ENCODE measurements at places on chromosomes 7 and 10.

DNA sequence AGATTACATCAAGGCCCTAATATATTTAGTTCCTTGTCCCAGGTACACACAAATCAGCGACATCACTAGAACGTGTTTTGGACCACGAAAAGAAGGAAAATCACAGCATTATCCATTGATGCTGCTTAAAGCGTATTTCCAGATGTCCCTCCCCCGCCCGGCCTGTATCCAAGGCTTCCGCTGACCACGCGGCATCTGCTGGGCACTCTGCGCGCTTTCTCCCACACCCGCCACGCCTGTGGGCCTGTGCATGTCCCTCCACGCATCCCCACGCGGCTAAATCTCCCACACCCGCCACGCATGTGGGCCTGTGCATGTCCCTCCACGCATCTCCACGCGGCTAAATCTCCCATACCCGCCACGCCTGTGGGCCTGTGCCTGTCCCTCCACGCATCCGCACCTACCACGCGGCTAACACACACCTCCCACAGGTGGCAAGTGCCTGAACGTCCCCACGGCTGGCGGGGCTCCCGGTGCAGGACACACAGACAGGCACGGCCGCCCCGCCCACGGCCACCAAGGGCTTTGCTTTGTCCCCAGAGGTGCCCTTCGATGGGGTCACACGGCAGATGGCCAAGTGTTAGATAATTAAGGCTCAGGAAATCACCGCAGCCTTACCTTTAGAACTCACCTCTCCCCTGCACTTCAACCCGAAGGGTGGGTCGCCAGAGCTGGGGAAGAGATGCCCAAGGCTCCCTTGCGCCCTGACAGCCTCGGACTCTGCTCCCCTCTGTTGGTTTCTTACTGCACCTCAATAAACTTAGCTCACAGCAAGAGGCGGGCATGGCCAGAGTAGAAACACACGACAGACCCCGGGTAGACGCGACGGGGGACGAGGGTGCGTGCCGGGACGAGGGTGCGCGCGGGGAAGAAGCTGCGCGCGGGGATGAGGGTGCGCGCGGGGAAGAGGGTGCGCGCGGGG lies 49.5 kb downstream of the DIP2C start:
- peak; percentile 53 for DNase-seq

DNA sequence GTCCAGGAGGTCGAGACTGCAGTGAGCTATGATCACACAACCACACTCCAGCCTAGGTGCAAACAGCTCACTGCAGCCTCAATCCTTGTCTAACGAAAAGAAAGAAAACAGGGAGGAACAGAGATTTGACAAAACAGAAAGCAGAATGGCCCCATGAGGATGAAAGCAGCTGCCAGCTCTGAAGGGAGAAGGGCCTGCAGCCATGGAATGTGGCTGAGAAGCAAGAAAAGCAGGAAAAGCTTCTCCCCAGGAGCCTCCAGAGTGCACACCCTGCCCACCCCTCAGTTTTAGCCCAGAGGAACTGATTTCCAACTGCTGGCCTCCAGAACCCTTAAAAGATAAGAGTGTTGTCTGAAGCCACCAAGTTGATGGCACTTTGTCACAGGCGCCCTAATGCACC lies 13.0 kb downstream of the ESYT2 start:
- no peak for DNase-seq

DNA sequence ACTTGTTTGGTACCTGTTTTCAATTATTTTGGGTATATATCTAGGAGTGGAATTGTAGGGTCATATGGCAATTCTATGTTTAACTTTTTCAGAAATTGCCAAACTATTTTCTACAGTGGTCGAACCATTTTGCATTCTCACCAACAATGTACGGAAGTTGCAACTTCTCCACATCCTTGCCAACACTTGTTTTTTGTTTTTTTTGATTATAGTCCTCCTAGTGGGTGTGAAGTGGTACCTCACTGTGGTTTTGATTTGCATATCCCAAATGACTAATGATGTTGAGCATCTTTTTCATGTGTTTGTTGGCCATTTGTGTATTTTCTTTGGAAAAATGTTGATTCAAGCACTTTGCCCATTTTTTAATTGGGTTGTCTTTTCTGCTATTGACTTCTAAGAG lies 122.1 kb downstream of the RPS24 start:
- DNase-seq, result no peak

GRCh38 chr10:96719850-96720421 lies 378 bp downstream of the PIK3AP1 start:
- no peak for DNase-seq

DNA sequence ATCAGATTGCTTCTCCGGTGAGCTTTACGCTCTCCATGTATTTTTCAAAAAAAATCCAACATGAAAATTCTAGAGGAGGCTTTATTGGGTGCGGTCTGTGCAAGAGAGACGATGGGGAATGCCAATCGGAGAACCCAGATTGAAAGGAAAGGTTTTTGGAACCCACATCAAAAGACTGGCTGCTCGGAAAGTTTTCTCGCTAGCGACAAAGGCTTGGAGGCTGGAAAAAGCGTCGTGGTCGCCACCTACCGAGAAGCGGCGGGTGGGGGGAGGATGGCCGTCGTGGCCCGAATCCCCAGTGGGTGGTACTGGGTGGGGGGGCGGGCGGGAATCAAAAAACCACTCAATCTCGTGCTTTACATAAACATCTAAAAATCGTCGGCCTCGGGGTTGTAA lies 1.1 kb upstream of the GTF2I start:
- DNase-seq, result peak; percentile 60

DNA sequence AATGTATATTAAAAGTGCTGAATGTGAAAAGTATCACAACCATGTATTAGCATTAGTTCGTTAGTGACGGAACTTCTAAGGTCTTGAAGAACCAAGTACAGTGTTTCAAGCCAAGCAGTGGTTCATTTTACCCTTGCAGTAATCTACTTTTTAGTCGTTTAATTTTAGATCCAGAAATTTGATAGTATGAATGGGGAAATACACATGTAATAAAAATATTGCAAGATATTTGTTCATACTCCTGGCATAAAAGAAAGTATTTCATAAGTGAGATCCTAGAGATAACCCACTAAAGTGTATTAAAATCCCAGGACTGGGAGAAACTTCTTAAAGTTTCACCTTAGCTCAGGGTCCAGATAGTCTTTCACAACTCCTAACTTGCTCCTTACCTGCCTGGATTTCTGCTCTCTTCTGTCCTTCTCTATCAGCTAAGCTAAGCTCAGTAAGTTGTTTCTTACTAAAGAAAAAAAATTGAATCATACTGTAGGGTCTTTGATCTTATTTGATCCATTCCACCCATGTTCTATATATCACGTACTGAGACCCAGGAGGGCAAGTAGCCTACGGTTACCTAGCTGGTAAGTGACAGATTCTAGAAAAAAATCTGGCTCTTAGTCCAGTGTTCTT lies 1.5 kb downstream of the BCAP29 start:
- no peak for DNase-seq

DNA sequence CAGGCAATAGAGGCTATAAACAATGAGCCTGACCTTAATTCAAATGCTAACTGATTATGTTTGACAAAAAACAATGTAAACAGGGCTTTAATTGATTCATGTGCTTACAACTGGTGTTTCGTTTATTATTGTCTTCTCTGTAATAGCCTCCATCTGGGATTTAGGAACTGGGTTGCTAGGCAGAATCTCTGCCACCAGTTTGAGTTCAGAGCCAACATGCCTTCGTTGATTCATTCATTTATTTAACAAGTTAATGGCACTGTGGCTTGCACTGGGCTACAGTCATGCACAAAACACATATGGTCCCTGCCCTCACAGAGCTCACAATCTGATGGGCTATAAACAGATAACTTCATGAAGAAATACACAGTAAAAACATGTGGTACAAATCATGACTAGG lies 19.6 kb upstream of the CDHR3 start:
- DNase-seq, result no peak

GRCh38 chr10:50554995-50555568 lies 68.7 kb downstream of the SGMS1 start:
- DNase-seq, result no peak

DNA sequence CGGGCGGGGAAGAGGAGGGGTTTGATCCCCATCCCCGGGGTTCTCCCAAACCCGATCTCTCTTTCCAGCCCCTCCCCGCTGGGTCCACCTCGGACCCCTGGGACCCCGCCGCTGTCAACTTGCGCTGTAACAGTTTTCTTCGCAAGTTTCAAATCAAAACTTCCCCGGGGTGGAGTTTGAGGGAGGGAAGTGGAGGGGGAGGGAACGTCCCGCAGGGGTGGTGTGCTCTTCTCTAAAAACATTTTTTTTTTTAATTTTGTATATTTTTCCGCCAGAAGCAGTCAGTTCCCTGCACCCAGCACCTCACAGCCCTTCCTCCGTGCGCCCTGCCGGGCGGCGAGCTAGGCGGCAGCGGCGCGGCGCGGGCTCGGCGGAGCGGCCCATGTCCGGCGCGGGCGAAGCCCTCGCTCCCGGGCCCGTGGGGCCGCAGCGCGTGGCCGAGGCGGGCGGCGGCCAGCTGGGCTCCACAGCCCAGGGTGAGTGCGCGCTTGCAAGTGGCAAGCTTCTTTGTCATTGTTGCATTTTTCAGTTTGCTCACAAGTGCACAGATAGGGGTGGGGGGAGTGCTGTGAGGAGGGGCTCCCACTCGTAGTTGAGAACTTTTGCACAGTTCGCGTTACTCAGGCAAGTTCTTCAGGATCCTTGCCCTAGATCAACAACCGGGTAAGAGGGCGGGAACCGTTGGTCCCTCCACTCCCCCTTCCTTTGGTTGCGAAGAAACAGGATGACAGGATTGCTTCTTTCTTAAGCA lies 933 bp downstream of the MDFIC start:
- DNase-seq, result no peak

GRCh38 chr10:52965938-52966401 lies 193.4 kb upstream of the MBL2 start:
- DNase-seq, result no peak

GRCh38 chr7:78134256-78134655 lies 335.7 kb downstream of the PHTF2 start:
- DNase-seq, result no peak

GRCh38 chr10:69715899-69716606 lies 85.7 kb upstream of the COL13A1 start:
- DNase-seq, result no peak

DNA sequence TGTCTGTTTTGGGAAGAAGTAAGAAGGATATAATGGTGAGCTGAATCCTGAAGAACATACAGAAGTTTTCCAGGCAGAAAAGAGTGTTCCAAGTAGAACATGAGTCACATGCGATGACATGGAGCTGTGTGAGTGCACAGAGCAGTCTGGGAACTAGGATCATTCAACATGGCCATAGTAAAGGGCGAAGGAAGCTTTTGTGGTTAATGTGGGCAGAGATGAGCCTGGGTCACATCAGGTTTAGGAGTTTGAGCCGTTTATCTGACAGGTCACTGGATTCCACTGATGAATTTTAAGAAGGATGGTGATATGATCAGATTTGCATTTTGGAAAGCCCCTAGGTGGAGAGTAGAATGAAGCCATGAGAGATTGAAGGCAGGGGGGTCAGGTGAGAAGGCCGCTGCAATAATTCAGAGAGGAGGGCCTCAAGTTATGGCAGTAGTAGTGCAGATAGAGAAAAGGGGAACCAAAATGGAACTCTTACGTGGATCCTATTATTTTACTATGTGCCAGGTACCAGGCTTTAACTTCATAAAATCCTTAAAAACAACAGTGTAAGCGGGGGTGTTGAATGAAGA lies 171.3 kb downstream of the RNLS start:
- no peak for DNase-seq

DNA sequence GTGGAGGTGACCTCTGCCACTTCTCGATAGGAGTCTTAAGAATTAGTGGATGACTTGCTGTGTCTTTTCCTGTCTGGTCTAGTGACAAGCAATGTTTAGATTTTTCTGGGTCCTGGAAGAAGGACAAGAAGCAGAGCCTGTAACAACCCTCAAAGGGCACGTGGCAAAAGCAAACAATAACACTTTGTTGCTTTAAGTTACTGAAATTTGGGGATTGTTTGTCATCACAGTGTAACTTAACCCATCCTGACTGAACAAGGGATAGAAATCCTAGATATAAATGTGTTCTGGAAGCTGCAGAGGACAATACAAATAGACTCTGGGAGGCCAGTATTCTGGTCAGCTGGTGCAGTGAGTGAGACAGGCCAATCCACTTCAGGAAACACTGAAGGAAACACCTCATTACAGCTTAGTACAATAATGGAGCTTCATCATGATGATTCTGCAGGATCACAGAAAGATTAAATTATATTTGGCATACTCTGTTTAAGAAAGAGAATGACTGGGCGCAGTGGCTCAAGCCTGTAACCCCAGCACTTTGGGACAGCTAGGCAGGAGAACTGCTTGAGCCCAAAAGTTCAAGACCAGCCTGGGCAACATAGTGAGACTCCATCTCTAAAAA lies 23.3 kb downstream of the ENKUR start:
- DNase-seq, result no peak

- DNase-seq, result no peak
Measured at GRCh38 chr10:31622978-31623377, 304.0 kb downstream of the ZEB1 start.

- no peak for DNase-seq
Measured at GRCh38 chr10:15188603-15189002, 20.1 kb upstream of the NMT2 start.

DNA sequence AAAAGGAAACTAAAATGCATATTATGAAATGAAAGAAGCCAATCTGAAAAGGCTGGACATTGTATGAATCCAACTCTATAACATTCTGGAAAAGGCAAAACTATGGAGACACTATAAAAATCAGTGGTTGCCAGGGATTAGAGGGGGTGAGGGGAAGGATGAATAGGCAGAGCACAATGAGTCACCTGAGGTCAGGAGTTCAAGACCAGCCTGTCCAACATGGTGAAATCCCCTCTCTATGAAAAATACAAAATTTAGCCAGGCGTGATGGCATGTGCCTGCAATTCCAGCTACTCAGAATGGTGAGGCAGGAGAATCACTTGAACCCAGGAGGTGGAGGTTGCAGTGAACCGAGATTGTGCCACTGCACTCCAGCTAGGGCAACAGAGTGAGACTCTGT lies 324.8 kb upstream of the PHYHIPL start:
- no peak for DNase-seq

Data from anterior cingulate cortex (tissue), 58 donors.